Activated CD4-positive, alpha-beta memory T cell treated with anti-CD3 and anti-CD28 coated beads, Interleukin-2, amount 10 ng/mL, durations not matched to agents 7 days and 5 days (primary cell): ENCODE measurements at places on chromosomes 3 and 15. TPM values are rescaled to one million over a fixed set of nuclear protein-coding genes. Genes with fewer than 3 reads are reported as not detected.
A peak's percentile ranks its signal among the peaks of the same experiment; 100 is the strongest.

MST1R gene
- total RNA-seq, result 2.6 TPM

SLC9C1 gene
- total RNA-seq, result not detected

FOXB1 gene
- total RNA-seq, result 5.2 TPM

CCR8 gene
- 7.9 TPM for total RNA-seq

LRRC3B gene
- not detected for total RNA-seq

PLSCR2 gene
- total RNA-seq, result not detected

NBEAL2 gene
- 254 TPM for total RNA-seq

CPA3 gene
- not detected for total RNA-seq

CEP19 gene
- total RNA-seq, result 5.3 TPM

MUC20 gene
- 1.2 TPM for total RNA-seq

VIPR1 gene
- 9.6 TPM for total RNA-seq

SLCO3A1 gene
- total RNA-seq, result 52.6 TPM

SUSD5 gene
- total RNA-seq, result not detected

GRCh38 chr3:156834435-156834834, 8.3 kb downstream of the LEKR1 start:
- no peak for DNase-seq

DNA sequence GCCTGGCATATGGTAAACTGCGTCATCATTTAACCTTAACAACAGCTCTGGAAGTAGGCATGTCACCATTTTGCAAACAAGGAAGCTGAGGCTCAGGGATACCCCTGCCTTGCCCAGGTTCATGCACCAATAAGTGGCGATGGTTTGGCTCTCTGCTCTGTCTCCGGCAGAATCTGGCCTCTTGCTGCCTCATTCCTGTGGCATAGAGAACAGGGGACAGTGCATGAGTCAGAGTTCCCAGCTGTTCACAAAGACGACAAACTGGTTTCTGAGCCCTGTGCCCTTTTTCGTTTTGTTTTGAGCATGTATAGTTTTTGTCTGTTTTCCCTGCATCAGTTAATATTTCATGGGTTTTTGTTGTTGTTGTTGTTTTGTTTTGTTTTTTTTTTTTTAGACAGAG, 236.8 kb downstream of the OPA1 start:
- no peak for DNase-seq

GRCh38 chr15:51170882-51171633, 76.4 kb upstream of the TNFAIP8L3 start:
- DNase-seq, result no peak

DNA sequence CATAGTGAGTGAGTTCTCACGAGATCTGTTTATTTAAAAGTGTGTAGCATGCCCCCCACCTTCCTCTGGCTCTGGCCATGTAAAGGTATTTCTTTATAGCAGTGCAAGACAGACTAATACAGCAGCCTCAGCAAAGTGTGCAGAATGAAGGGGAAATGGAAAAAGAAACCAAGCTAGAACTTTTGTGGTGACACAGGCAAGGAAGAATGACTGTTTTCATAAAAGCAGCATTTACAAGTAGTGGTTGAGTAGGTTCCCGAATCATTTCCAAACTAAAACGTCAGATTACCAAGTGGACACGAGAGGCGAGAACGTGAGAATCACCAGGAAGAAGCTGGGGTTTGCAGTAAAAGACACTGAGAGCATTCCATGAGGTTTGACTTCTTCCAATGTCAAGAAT, 100.2 kb upstream of the AKAP13 start:
- no peak for DNase-seq

DNA sequence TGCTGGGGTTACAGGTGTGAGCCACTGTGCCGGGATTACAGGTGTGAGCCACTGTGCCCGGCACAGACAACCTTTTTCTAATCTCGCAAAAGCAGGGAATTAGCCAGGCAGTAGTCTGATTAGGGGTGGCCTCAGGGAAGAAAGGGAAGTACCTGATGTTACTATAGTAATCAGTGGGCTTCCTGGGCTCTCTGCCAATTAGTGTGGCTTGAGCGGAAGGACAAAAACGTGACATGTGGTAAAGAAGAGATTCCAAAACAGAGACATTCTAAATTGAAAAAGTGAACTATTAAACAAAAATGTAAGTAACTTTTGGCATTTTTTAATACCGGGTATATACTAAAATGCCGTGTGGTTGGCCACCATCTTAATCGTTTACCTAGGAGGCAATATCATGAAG, 48.1 kb downstream of the CFAP20DC start:
- DNase-seq, result no peak

DNA sequence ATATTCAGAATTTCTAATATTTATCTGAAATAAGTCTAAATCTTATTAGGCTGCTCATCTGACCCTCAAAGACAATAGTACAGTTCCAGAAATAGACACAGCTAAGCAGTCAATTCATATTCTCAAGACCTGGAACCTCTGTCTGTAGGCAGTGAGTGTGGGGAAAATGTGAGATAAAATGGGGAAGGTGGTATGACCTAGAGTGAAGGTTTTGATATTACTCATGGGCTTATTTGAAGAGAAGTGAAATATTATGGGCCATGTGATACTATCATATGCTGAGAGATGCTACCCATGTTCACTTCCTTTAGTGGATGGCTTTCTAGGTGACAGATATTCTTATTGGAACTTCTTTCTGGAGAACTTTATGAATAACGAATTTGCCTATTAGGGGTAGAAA, 33.5 kb downstream of the TGFBR2 start:
- no peak for DNase-seq

DNA sequence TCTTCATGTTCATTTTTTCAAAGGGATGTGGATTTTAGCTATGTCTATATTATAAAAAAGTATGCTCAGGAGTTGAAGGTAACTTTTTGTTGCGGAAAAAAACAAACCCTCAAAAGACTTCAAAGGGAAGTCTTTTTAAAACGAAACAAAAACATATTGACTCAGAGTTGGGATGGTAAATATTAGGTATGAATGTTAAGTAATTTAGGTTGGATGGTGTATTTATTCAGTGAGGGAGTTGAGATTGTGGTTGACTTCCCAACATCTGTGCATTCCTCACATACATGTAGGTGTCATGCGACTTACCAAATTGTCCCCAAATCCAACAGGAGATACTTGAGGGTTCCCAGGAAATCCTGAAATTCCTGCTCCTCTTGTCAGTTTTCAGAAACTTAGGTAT, 32.7 kb upstream of the PLSCR5 start:
- DNase-seq, result no peak

- DNase-seq, result peak; percentile 42
Observed at GRCh38 chr3:15361494-15362214, 29.3 kb upstream of the SH3BP5 start.

- DNase-seq, result no peak
Observed at GRCh38 chr3:12875857-12876836, 34.8 kb upstream of the RPL32 start.

DNA sequence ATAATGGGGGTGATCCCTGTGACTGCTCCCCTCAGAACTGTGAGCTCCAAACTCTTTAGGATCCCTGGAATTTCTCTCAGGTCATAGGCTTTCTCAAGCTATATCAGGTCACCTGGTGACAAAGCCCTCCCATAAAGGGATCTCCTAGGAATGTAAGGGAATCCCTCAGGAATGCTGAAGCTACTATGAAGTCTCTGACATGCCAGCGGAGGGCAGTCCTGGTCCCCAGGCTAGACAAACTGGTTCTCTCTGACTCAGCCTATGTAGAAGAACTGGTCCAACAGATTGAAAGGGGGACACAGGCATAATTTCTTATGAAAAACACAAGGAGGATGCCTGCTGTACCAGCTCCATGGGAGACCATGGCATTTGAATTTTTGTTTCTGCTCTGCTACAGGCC, 6.7 kb downstream of the LPCAT4 start:
- DNase-seq, result no peak

GRCh38 chr3:124574012-124574411, 156.2 kb upstream of the UMPS start:
- no peak for DNase-seq

GRCh38 chr3:17946619-17947018, 204.2 kb upstream of the TBC1D5 start:
- DNase-seq, result no peak

- DNase-seq, result no peak
Observed at GRCh38 chr15:33963831-33964664, 4.2 kb upstream of the CHRM5 start.

DNA sequence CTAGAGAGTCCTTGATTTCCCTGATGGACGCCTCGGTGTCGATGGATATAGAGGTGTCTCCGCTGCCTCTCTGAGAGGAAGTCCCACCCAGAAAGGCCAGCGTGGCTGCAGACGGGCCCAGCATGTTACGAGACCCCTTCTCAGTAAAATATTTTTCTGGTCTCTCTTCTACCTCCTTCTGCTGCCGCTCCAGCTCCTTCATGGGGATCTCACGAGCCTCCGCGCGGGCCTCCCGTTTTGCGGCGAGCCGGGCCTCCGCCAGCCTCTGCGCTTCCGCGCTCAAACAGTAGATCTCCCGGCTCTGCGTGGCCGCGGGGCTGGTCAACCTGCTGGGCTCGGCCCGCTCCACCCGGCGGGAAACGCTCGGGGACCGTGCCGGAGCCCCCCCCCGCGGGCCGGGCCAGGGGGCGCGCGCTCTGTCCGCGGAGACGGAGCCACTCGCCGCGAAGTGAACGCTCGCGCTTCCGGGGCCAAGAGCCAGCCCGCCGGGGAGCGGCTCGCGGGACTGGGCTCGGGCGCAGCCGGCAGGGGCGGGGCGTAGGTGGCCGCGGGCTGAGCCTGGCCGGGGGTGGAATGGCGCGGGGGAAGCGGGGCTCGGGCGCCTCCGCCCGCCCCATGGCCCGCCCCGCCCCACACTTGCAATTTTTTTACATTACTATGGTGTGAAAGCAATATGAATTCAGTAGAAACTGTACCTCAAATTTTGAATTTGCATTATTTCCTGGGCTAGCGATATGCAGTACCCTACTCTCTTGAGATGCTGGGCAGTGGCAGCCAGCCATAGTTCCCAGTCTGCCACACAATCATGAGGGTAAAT, 10.2 kb upstream of the KCNMB3 start:
- DNase-seq, result peak; percentile 74

DNA sequence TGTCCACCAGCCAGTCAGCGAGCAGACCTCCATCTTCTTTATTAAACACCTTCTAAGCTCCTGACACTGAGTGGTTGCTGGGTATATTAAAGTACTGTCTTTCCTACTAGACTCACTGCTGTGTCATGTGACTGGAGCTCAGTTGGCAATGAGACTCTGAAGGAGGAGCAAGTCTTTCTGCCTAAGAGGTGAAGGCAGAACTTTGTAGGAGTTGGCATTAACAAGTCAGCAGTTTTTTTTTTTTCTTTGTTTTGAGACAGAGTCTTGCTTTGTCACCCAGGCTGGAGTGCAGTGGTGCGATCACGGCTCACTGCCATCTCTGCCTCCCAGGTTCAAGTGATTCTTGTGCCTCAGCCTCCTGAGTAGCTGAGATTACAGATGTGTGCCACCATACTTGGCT, 62.2 kb downstream of the ABHD5 start:
- no peak for DNase-seq

GRCh38 chr3:159266779-159267178, 464.9 kb downstream of the MFSD1 start:
- DNase-seq, result no peak

DNA sequence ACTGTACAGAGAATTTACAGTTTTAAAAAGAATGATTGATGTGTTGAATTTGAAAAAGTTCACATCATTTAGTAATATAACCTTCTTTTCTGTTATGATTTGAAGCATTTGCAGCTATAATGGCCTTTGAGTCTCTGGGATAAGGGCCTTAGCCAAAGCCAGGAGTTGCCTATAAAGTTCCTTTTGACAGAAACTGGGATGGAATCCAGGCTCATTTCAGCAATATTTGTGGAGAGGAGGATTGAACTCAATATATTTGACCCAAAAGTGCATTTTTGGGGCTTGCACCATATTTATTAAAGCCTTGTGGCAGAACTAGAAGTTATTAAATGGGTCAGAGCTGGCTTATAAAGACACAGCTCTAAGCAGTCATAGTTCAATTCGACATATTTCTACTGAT, 348.7 kb upstream of the EPHA3 start:
- no peak for DNase-seq

DNA sequence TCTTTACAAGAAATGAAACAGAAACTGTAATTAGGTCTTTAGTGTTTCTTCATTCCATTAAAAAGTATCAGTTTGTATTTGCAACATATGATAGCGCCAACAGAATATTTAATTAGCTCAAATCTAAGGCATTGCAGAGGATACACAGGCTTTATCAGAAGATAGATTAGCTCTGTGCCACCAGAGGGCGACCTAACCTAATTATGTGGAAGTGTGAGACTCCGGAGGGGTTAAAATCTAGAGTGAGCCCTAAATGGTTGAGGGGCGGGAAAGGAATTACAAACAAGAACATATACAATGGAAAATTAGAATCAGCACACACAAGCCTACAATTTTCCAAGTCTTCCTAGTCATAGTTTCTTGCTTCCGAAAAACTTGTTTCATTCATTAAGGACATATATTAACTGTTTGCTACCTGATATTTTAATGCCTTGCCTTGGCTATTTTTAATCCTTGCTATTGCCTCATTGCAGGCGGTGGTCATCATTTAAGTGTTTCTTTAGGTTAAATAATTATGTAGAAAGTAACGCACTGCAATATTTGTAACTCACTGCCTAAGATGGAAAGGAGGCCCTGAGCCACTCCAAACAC, 18.0 kb upstream of the RYR3 start:
- DNase-seq, result peak; percentile 38

- DNase-seq, result no peak
Observed at GRCh38 chr3:37641556-37641955, 220.1 kb upstream of the CTDSPL start.
